ENCODE measurements at places on chromosomes 7 and 10. TPM values are rescaled to one million over a fixed set of nuclear protein-coding genes. Genes with fewer than 3 reads are reported as not detected.

Gene CFTR
- total RNA-seq, result 0.09 TPM

Gene RPEL1
- under 0.01 TPM for total RNA-seq

Gene ATOH7
- total RNA-seq, result not detected

Gene POLR2J2
- total RNA-seq, result 11.4 TPM

Gene LRRC18
- total RNA-seq, result not detected

Gene CALY
- total RNA-seq, result not detected

Gene MUC3A
- 0.16 TPM for total RNA-seq

Gene PON3
- total RNA-seq, result not detected

All from fibroblast of the aortic adventitia (primary cell).